ENCODE measurements at places on chromosomes 5 and 9.

DNA sequence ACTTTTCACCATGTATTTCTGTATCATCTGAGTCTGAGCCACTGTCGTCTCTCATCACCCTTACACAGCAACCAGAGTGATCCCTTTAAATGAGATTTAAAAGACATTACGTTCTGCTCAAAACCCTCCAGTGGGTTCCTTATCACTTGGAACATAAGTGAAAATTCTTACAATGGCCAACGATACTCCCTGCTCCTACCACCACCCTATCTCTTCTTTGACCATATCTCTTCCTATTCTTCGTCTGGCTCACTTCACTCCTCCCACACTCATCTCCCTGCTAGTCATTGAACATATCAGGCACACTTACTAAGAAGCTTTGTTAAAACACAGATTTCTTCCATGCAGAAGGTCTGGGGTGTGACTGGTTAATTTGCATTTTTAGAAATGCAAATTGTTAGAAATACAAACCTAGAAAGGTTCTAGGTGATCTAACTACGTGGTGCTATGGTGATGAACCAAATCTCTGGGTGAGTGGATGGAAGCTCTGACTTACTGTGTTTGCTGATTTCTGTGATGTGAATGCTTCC lies 166.6 kb upstream of the CD180 start:
- no peak for DNase-seq

DNA sequence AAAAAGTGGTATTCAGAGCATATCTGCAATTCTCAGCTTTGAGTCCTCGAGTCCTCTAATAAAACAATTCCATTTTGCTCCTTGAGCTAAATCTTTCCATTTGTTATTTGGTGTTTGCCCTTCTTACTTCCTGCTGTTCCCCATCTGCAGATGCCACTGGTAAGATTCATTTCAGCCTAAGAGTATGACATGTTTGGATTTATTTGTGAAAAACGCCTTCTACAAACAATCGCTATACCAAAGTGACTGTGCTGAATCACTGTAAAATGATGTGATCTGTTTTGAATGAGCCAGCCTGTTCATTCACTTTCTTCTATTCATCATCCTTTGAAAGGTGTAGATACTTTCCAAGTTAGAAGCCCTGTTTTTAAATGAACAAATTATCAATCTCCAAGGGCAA lies 27.7 kb downstream of the KCTD16 start:
- no peak for DNase-seq

DNA sequence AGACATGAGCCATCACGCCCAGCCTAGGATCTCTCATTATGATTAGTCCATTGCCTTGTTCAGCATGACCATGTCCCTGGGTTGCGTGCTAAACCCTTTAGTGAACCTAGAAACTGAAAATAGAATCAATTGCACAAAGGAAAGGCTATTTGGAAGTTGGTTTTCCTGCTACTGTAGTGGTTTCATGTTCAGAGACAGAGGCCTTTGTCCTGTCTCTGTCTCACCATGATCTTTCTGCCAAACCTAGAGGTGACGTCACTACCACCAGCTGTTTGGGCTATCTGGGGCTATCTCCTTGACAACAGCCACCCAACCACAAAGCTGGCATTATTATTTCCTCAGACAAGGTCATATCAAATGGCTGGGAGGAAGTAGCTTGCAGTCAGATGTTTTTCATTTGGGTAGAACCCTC lies 4.0 kb upstream of the CDK5RAP2 start:
- DNase-seq, result no peak

DNA sequence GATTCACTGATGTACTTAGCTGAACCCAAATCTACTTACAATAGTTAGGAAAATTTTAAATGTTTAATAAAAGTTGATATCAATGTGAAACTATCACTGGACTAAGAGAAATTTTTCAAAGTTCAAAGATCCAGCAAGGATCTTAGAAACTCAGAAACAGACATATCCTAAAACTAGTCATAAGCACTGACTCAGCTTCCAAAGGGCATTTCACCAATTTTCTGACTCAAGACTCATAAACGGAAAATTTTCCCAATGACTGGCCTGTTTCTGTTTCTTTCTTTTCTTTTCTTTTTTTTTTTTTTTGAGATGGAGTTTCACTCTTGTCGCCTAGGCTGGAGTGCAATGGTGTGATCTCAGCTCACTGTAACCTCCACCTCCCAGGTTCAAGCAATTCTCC lies 66.6 kb downstream of the CDC14B start:
- DNase-seq, result no peak

DNA sequence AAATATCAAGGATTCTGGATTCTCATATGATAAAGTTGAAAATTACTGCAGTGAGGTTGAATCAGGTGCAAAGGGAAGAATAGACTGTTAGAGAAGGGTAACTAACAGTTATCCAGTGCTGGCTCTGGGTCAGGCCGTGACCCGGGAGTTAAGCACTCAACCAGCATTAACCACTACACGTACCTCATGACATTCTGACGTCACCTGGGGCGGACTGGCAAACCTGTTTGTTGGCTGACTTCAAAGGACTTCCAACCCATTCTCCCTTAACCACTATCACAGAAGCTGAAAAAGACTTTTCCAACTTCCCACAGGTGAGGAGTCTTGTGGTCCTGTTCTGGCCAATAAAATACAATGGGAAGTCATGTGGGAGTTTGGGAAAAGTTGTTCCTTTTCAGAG lies 268.9 kb downstream of the ENC1 start:
- no peak for DNase-seq

- no peak for DNase-seq
Measured at GRCh38 chr5:95649842-95650620, 3.5 kb downstream of the RFESD start.

DNA sequence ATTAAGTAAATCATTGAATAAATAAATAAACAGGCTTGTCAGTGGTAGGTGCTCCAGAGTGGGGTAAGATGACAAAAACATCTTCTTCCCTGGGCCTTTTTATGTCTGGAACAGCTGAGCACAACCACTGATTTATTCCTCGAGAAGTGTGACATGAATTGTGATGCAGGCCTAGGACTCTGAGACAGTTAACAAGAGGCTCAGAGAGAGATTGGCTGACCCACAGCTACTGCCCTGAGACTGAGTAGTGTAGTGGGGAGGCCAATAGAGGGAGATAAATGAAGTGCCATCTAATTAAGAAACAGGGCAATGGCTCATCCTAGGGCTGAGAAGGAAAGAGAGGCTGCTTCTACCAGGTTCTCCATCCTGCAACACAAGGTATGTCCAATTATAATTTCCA lies 369.3 kb upstream of the TRPC7 start:
- DNase-seq, result no peak

DNA sequence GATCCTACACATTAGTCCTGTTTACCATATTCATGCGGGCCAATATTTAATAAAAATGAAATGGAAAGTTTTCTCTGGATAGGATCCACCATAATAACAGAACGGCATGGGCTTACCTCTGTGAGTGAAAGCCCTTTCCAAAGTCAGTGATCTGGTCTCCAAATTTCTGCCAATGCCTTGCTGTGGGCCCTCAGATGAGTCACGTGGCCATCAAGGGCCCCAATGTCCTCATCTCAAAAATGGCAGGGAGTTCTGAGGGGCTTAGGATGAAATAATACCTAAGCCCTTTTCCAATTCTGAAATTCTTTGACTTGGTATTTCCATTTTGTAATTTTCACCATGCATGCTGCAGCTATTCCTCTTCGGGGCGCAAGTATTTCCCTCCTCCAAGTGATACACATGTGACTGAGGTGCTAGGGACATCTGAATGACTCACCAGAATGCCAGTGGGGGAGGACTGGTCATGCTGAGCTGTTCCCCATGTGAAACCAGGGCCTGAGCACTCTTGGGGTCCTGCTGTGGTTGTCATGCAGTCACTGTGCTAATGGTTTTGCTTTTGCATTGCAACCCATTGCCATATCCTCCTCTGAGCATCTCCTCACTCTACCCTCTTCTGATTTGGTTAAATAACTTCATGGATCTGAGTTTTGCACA lies 35.0 kb downstream of the ITK start:
- DNase-seq, result no peak

- no peak for DNase-seq
Measured at GRCh38 chr5:56339732-56340131, 106.6 kb upstream of the ANKRD55 start.

DNA sequence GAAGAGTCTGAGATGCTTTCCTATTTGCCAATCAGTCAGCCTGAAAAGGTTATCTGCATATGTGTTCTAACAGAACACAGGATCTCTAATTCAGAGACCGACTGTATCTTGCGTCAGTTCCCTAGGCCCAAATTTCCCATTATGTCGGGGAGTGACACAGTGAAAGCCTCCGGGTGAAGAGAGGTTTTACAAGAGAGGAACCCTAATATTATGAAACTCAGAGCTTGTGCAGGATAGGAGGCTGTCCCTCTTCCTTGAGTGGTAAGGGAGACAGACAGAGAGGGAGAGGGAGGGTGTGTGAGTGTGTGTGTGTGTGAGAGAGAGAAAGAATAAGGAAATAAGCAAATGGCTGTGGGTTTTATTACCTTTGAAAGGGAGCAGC lies 1.9 kb downstream of the CD14 start:
- DNase-seq, result no peak

- DNase-seq, result no peak
Measured at GRCh38 chr9:84819491-84819991, 150.0 kb downstream of the NTRK2 start.

DNA sequence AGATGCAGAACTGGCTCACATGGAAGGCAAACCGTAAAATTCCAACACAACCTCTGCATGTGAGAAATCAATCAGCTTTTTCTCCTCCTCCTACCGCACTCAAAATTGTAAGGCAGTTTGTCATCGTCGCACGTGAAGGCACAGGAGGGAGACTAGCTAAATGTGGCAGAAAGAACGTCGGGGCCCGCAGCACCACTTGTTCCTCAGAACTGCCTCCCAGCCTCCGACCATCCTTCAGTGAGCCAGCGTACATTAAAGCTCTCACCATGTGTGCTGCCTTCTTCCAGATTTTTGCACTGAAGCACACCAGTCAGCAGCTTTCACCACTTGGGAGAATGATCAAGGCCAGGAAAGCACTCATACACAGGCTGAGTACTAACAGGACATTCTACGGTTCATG lies 105.9 kb downstream of the RFX3 start:
- no peak for DNase-seq

DNA sequence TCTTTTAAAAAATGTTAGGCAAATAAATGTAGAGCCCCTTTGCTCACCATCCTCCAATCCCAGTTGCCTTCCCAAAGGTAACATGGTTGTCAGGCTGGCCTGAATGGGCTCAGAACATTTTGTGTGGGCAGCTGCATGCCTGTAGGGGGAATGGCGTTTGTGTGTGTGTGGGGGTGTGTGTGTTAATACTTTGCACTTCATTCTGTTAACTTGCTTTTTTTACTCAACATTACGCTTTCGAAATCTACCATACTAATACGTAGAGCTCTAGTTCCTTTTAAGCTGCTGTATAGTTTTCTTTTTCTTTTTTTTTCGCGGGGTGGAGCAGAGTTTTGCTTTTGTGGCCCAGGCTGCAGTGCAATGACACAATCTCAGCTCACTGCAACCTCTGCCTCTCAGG lies 14.0 kb downstream of the MYOZ3 start:
- DNase-seq, result no peak

DNA sequence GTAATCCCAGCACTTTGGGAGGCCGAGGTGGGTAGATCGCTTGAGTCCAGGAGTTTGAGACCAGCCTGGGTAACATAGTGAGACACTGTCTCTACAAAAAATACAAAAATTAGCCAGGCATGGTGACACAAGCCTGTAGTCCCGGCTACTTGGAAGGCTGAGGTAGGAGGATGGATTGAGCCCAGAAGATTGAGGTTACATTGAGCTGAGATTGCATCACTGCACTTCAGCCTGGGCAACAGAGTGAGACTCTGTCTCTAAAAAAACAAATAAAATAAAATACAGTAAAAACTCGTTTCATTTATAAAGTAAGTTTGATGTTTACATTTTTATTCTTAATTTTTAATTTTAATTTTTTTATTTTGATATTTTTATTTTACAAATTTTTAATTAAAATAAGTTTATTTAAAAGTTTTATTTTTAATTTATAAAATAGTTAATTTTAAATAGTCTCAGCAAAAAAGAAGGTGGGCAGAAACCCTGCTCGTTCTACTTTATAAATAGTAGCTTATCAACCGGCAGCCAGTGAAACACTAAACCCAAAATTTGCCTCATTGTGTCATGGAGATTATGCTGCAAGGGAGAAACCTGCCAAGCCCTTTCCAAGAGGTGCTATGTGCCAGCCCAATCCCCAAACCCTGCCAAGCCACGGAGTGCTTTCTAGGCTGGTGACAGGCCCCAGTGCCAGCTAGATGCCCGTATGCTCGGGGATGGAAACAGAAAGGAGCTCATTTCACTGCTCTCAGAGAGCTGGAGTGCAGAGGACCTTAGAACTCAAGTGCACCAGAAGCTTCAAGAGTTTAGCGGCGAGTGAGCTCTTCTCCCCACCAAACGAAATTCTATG lies 38.9 kb downstream of the SERINC5 start:
- DNase-seq, result no peak

DNA sequence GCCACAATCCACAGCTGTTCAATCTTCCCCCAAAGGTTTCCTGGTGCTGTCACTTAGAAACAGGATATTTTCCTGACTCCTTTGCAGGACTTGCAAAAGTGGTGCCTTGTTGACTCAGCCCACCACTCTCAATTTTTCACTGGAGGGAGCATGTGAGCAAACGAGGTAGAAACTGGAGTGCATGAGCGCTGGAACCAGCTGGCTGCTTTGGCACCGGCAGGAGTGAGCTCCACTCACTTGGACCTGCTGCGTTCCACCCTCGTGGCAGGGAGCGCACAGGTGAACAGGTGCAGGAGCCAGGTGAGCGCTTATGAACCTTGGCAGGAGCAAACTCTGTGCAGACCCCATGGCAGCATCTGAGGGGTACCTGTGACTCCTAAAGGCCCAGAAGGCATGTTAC lies 364.1 kb upstream of the RORB start:
- DNase-seq, result no peak

All from stimulated activated CD4-positive, alpha-beta T cell treated with anti-CD3 and anti-CD28 coated beads, TNF-alpha, amount 100 ng/mL, for 1 hour (primary cell).